NCI-H82 (cell line): ENCODE measurements at places on chromosomes 1 and 21.

DNA sequence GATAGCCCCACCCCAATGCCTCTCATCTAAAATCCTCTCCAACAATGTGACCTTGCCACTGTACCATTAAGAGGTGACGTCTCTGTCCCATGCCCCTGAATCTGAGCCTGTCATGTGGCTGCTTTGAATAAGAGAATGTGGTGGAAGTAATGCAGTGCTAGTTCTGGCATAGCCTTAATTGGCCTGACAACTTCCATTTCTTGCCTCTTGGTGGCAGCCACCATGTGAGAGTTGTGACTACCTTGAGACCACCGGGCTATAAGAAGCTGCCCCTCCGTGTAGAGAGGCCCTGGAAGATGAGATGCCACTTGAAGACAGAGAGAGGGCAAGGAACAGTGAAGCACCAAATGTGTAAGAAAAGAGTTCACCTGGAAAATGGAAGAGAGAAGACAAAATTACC lies 95.4 kb downstream of the POFUT2 start:
- peak; percentile 12 for DNase-seq

DNA sequence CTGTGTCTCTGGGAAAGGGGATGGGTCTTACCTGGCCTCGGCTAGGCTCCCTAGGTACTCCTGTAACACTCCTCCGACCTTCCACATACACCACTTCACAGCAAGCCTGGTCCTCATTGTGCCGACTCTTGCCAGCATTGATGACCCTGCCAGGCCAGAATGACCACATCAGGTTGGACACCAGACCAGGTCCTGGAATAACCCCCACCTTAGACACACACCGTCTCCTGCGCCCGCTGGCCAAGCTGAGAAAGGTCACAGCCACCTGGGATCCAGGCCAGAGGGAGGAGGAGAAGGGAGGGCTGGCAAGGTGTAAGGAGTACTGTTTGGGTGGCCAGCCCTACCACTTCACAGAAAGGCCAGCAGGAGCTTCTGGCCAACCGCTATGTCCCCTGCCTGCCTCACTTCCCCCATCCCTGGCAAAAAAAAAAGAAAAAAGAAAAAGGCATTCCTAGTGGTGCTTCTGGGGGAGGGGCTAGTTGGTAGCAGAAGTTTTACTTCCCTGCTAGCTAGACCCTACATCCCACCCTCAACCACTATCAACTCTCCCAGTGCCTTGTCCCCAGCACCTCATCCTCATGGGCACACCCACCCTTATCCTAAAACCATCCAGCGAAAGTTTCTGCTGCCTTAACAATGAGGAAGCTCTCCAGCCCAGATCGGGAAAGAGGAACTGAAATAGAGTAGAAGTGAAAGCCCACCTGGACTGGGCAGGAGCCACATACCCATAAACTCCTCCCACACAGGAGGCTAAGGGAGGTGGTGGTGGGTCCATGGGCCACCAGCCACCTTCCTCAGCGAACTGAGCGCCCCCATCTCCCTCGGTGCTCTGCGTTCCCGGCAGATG lies 1.4 kb downstream of the PPM1J start:
- no peak for DNase-seq

GRCh38 chr1:28761189-28761588 lies 24.4 kb downstream of the YTHDF2 start:
- DNase-seq: no peak

GRCh38 chr1:151805066-151805820 lies at the start of gene LINGO4:
TSS of gene LINGO4 (minus strand) at chr1:151805419. CDS start at chr1:151802704, 2,715 bp downstream.
- DNase-seq: no peak

DNA sequence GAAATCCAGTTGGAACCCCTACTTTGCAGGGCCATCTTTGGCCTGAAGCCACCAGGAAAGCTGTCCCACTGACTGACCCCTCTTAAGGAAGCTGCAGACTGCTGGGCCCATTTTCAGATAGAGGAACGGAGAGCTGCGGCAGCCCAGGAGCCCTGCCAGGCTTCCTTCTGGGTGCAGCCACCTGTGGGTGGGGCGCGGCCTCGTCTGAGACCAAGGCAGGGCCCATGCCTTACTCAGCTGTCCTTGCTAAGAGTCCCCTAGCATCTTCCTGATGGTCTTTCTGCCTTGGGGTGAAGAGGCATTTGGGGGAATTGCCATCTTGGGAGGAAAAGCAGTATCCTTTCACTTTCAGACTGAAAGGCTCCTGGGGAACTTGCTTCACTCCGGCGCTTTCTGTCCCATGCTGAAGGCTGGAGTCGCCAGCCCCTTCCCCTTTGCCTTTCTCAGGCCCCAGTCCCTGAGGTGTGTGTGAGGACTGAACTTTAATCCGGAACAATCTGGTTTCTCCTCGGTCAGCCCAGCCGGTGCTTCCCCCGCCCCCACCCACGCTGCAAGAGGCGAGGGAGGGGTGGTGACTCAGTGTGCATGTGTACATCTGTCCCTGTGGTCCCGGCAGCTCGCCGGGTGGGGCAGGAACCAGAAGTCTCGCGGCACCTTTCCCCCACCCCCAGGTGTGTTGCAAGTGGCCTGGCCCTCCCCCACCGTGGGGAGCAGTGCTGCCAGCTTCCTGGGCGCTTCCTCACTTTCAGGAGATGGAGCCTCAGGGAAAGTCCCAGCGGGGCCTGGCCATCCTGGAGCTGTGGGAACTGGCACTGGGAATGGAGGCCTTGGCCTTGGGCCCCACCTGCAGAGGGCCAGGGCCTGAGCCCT lies 5.1 kb downstream of the ZC3H12A start:
- DNase-seq: peak; percentile 95

GRCh38 chr1:107378866-107379265 lies 238.0 kb downstream of the NTNG1 start:
- no peak for DNase-seq

DNA sequence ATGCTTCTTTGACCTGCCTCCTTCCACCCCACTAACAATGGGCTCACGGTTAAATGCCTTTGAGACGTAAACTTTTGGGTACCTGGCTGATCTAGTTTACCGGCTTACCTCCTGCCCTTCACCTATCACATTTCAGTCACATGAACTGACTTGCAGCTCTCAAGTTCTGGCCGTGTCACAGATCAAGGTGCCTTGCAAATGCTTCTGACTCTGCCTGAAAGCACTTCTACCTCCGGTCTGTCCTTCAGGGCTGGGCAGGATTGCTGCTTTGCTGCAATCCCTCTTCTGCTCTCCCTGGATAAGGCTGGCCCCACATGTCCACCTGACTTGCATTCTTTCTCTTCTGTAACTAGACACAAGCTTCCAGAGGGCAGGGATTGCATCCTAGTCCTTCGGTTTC lies 69.0 kb downstream of the GRIK1 start:
- no peak for DNase-seq

DNA sequence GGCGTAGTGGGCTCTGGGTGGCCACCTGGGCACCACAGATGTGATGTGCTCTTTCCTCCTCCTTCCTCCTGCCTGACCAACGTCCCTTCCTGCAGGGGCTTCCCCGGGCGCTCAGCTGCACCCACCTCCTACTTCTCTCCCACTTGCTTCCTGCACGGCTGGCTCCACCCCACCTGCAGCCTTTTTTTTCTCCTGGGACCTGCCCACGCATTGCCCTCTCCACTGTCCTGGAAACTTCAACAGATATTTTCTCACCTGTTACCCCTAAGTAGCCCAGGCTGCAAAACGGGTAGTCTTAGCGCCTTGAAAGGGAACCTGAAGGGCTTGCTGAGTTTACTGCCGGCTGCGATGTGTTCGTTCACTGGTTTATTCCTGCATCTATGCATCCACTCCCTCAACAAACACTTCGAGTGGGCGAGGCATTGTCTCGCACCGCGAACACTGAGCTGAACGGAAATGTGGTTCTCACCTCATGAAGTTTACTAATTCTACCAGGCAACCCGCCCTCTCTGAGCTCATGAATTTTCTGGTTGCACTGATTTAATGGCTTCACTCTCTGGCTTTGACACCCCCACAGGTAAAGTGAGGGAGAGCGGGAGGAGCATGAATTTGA lies 23.6 kb downstream of the ZBTB18 start:
- DNase-seq: no peak

GRCh38 chr1:32250893-32251716 lies at the start of gene LCK:
TSS of gene LCK (plus strand) at chr1:32251265. CDS start at chr1:32274330, 23,065 bp downstream.
- DNase-seq: no peak

DNA sequence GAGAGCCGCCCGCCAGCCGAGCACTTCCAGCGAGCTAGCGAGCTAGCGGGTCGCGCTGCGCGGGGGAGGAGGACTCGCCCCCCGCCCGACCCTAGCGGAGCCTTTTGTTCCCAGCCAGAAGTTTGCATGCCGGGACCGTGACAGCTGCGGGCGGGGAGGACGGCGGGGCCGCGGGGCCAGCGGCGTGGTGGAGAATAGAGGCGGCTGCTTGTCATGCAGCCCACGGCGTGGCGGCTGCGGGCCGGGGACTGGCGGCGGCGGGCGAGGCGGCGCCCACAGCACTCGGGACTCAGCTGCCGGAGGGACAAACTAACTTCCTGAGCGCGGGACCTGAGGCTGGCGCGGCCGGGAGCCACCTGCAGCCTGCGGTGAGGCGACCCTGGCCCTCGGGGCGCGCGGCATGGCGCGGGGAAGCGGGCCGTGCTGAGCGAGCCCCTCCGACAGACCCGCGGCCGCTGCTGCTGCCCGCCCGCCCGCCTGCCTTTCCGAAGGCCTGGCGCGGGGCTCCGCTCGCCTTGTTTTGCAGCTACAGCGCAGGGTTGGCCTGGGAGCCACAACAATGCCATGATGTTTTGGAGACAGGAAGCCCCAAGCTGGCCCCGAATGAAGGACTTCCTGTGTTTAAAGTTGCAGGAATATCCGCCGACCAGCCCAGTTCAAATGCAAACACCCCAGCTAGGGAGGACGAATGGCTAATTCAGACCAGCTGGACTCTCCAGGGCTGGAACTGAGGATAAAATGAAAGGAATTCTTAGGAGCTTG lies 82.2 kb upstream of the BMP8A start:
- peak; percentile 58 for DNase-seq

- no peak for DNase-seq
Observed at GRCh38 chr1:40281853-40282252, 23.8 kb downstream of the ZMPSTE24 start.

DNA sequence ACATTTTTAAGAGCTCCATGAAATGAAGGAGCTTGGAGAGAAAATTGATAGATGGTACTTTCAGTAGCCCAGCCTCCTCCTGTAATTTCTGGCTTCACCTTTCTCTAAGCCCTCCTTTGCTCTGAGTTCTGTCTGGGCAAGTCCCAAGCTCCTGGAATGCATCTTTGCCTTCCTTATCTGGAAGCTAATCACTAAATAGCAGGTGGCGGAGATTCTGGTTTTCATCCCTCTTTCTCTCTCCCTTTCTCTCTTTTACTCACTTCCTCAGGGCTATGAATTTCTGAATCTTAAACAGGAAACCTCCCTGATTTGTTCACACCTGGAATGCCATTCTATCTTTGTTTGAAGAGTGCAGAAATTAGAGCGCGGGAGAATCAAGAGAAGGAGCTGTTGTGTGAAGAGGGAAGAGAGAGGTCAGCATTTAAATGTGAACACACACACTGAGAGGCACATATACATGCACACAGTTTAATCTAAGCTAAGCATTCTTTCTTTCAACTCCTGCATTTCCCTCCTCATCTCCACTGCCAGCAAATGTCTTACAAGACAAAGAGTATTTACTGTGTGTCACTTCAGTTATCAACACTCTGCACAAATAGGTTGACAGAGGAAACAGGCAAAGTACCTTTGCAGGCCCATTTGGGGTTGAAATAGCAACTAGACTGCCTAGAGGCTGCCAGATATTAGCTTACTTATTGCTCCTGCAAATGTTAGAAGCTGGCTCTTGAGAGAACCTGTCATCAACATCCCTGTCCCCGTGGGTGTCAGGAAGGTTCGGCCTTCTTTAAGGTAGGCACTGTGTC lies 199.4 kb upstream of the CAMK1G start:
- DNase-seq: no peak

DNA sequence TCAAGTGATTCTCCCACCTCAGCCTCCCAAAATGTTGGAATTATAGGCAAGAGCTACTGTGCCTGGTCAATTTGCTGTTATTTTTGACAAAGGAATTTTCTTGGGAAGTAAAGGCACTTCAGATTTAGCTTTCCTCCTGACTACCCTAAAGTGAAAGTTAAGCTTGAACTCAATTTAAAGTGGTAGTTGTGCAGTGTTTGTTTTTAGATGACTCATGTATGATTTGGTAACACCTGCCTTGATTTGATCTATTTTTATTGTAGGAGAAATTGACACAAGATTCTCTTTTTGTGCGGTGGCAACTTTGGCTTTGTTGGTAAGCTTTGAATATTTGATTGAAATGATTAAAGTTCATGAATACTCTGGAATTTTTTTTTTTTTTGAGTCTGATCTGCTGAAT lies 5.0 kb downstream of the RABGGTB start:
- DNase-seq: no peak

- DNase-seq: no peak
Observed at GRCh38 chr21:45169001-45169400, 94.6 kb downstream of the ADARB1 start.

DNA sequence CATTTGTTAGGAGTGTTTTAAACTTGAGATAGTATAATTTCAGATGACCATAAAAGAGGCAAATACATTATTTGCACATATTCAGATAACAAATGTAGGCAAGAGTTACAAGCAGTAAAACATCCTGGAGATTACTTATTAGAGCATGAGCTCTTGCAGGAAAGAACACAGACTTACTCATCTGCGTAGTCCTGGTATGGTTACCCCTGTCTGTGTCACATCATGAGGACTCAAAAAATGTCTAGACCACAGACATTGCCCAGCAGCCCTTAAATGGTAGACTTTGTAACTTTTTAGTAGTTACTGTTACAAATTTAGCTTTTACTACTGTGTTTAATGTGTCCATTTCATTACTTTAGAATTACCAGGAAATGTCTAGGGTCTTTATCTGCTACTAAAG lies 12.8 kb downstream of the CACHD1 start:
- DNase-seq: no peak

DNA sequence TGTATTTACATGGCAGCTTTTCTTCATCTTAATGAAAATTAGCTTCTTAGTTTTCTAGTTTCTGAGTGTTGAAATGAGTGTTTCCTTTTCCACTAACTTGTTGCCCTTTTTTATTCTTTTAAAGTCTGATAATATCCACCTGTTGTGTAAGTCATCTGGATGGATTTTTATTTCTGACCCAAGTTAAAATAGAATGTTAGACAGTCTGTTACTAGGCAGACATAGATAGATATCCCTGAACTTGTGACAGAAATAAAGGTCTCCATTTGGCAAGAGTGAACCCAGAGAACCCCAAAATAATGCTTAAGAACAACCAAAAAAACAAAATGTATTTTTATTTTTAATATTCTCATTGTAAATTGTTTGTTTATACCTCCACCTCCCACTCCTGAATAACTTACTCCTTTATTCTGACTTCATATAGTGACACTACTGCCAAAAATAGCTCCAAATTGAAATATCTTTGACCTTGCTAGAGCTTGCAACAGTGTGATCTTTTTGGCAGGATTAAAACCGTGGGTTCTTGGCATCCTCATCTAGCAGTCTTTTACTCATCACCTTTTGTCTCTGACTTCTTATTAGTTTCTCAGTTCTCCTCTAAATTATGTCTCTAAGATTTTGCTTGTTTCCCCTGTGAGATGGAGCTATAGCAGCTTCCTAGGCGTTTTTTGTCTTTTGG lies 26.9 kb upstream of the SH3D21 start:
- DNase-seq: no peak

GRCh38 chr1:117598489-117598888 lies 7.4 kb upstream of the TENT5C start:
- DNase-seq: no peak

- peak; percentile 49 for DNase-seq
Observed at GRCh38 chr1:147612366-147612765, 58.0 kb downstream of the ACP6 start.

- DNase-seq: no peak
Observed at GRCh38 chr1:209751627-209752231, 4.1 kb upstream of the TRAF3IP3 start.
